Right cardiac atrium (tissue), 5 donors: ENCODE measurements at places on chromosomes 1 and 21. TPM values are rescaled to one million over a fixed set of nuclear protein-coding genes. Genes with fewer than 3 reads are reported as not detected.
A peak's percentile ranks its signal among the peaks of the same experiment; 100 is the strongest.

Gene CHAF1B
- total RNA-seq, result 0.76 TPM

DNA sequence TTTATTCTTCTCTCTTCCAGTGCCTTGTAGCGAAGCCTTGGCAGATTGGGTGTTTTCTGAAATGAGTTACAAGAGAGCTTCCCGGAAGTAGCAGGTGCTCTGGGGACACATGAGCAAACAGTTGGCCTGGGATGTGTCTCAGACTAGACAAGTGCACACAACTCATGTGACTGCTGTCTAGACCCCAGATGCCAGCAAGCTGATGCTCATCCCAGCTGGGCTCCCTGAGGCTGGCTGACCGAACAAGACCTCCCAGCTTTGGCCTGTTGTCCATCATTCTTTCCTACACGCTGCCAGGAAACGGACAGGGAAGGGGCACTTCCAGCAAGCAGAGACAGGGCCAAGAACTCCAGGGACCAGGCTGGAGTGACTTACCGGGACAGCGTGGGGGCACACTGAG is 18.7 kb upstream of the CSF1 start:
- DNase-seq, result no peak

Gene HEYL
- total RNA-seq, result 33.3 TPM

Gene SPRR4
- total RNA-seq, result not detected

Gene COL11A1
- not detected for total RNA-seq

DNA sequence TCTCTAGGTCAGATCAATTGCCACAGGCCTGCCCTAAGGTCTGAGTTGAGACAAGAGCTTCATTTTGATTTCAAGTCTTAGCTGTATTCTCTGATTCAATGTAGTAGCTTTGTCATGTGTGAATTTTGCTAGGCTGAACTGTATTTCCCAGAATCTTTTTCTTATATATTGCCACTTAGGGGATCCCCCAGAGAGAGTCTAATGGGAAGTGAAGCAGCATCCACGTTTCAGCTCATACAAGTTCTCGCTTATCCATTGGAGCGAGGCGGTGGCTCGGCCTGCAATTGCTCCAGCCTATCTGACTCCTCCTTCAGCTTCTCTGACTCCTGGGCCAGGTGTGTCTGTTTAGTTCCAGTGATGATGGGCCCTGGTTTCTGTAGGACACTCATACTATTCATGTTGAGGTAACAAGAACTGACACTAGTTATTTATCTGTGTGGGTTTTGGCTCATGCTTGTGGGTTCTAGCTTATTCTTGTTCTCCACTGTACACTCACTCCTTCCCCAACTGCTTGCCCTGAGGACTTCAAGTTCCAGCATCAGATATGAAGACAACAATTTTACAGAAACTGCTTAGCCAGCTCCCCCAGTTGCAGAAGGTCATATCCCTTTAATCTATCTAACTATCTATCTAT is 48.2 kb downstream of the TBX19 start:
- no peak for DNase-seq

DNA sequence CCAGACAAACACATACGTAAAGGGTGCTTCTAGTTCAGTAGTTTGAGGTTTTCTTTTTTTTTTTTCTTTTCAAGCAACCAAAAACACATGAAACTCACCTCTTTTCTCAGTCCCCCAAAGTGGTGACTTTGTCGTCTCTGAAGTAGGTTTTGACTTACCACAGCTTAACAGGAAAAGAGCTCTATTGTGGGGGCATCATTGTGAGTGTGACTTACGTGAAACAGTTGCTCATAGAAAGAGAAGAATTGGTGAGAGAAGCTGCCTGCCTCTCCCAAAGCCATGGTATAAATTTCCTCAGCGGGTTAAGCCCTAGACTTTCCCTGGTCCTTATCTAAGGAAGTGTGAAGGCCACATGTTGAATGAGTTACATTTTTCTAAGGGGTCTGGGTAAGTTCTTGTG is 11.9 kb downstream of the FASLG start:
- no peak for DNase-seq

DNA sequence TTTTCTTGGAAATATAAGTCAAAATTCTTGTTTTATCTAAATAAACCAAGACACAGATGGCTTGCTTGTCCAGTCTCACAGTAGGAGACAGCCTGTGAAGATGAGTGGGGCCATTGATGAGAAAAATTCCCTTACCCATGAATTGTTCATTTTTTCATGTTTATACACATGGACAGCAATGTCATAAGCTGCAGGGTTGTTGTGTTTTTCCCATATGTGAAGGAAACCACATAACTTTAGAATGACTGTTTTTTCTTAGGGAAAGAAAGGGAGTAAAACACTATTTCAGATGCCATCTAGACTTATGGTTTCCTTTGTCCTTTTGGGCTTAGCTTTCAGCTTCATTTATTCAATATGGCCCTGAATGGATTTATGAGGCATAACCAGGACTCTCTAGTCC is 622.5 kb upstream of the NR5A2 start:
- DNase-seq, result no peak

Gene NKAIN1
- not detected for total RNA-seq

DNA sequence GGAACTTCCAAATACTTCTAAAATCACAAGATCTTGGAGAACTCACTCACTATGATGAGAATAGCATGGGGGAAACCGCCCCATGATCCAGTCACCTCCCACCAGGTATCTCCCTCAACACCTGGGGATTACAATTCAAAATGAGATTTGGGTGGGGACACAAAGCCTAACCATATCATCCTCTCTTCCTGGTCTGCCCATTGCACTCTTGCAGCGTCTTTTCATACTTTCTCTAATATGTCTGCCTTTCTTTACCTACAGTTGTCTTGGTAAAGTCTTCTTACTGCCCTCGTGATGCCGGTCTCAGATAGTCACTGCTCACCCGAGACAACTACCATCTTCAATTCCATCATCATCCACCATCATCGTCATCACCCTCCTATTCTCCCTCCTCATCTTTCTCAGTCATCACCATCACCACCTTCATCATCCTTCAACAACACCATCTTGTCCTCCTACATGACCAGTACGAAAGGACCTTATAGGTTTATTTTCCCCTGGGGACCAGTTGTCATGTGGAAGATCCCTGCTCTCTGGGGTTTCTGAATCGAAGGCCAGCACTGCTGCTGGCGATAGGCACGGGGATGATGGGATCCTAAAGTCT is 58.5 kb upstream of the CASZ1 start:
- no peak for DNase-seq

GRCh38 chr1:26059906-26060305 is 7.5 kb downstream of the TRIM63 start:
- DNase-seq, result no peak

GRCh38 chr1:210344706-210345105 is 16.0 kb downstream of the HHAT start:
- no peak for DNase-seq

Gene ENTREP3
- total RNA-seq, result 14.2 TPM

Gene GJB4
- total RNA-seq, result not detected

DNA sequence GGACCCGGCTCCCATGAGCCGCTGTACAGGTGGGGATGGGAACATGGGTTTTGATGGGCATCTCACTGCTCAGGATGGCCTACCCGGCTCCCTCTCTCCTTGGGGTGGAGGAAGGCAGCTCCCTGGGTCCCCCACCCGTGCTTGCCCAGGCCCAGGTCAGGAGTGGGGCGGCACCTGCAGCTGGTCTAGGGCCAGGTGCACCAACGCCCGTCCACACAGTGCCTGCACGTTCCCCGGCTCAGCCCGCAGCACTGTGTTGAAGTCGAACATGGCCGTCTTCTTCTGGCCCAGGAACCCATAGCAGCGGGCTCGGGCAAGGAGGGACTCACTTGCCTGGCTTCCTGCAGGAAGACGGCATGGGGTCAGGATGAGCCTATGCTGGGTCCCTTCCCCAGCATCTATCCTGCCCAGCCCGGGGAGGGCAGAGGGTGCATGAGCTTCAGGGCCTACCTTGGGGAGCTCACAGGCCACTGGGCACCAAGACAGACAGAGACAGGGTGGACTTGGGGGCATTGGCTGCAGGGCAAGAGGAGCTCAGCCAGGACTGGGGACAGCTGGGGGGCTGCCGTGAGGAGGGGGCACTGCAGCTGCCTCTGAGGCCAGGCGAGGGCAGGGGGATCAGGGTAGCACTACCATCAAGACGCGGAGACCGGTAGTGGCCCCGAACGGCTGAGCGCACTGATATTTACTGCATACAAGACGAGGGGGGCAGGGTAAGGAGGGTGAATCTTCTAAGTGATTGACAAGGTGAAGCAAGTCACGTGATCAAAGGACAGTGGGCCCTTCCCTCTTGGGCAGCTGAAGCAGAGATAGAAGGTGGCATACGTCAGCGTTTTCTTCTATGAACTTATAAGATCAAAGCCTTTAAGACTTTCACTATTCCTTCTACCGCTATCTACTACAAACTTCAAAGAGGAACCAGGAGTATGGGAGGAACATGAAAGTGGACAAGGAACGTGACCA is 17.8 kb downstream of the TTC34 start:
- peak; percentile 16 for DNase-seq

Gene AGT
- total RNA-seq, result 125 TPM

Gene ADAMTSL4
- 34.9 TPM for total RNA-seq

Gene CFHR1
- not detected for total RNA-seq

GRCh38 chr1:245888809-245889208 is 618.3 kb downstream of the SMYD3 start:
- no peak for DNase-seq

DNA sequence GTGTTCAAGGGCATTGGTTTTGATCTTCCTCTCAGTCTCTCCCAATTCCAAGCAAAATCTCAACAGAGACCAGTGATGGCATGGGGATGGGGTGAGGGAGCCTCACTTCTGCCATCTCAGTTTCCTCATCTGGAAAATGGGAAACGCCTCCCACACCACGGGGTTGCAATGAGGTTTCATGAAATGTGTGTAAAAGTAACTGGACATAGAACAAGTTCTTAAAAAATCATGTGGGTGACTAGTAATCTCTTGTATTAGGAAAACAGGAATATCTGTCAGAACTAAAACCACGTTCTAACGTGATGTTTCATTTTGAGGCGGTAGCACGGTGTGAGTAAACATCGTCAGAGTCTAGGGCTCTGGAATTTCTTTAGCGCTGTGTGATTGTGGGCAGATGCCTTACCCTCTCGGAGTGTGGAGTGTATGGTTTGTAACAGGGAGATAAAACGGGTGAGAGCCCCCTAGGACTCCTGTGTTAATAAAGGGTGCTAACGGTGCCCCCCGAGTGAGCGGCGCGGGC is 55.5 kb upstream of the DNAJC6 start:
- no peak for DNase-seq

DNA sequence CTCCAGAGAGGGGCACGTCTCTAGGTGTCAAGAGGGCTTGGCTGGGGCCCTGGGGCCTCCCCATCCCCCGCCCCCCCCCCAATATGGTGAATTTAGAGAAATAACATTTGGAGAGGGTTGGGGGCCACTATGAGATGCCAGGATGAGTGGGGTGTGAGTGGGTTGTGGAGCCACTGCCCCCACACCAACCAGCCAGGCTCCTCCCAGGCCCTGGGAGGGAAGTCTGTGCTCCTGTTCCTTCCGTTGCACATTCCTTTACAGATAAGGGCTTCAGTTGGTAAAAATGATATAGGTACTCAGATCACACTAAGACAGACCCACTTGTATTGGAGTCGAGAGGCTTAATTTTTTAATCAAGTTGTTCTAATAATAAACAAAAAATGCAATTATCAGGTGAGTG is 585 bp upstream of the PLEKHA6 start:
- no peak for DNase-seq

DNA sequence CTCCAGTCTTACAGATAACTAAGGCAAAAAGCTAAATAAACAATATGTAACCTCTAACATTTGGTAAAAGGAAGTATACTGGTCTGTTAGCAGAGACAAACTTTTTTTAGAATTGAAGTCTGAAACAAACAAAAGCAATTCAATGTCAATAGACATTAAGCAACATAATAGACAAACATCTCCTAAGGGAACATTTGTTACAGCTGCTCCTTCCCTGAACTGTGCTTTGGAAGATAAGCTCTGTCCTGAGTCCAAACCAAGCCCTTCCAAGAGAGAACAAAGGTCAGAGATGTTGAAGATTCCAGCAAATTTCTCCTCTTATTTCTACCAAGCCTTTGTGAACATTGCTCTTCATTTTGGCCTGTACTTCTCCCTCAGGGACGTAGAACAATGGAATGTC is 25.3 kb downstream of the FMO2 start:
- DNase-seq, result no peak

DNA sequence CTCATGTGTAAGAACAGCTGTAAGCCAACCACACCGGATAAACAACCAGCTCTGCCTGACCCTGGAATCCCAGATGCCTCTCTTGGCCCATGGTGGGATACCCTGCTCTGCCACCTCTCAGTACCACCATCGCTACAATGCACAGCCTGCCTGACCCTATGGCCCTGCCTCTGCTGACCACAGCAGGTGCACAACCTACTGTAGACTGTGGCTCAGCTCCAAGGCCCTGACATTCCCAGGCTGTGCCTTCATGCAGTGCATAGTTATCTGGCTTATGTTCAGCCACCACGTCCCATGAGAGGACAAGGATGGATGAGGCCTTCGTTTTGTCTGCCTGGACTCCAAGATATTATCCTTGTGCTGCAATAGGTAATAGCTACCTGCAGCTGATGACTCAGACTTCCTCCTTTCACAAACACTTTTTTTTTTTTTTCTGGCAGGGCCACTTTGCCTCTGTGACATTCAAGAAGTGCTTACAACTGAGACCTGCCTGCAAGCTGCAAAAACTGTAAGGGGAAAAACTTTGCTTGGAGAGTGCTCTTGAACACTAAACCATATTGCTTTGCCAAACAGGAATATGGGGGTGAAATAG is 177.7 kb downstream of the URB2 start:
- no peak for DNase-seq

Gene TMEM82
- not detected for total RNA-seq

Gene CEPT1
- total RNA-seq, result 19.0 TPM

DNA sequence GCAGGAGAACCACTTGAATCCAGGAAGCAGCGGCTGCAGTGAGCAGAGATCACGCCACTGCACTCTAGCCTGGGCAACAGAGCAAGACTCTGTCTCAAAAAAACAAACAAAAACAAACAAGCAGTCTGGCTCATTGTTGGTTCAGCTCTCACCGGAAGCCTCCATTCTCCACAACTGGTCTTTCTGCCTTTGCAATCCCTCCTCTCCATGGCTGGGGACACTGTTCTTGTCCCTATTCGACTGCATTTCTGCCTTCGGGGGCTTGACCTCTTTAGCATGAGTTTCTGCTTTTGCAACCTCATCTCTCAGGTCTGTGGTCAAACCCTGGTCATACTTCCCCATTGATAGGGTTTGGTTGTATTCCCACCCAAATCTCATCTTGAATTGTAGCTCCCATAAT is 216.3 kb upstream of the NR5A2 start:
- no peak for DNase-seq

DNA sequence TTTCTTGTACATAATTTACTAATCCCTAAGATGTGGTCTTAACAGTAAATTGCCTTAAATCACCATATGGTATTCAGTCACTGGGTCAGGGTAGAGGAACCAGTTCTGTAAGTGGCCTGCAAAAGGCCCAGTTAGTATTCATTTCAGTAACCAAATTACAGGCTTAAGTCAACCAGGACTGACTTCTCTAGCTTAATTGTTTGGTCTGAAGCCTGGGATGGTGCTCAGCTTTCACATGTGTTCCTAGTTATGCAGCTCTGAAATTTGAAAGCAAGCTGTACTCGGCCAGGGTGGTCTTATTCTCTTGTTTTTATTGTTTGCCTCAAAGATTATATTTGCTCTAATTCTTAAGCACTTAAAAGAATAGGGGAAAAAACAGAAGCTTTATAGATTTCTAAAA is 144.6 kb downstream of the MAGI3 start:
- DNase-seq, result no peak
